Fibroblast of skin of left quadriceps (primary cell): ENCODE measurements at places on chromosomes 11 and 22.

- DNase-seq = peak; percentile 92
Observed at GRCh38 chr11:66418168-66418985, 2.5 kb upstream of the NPAS4 start.

DNA sequence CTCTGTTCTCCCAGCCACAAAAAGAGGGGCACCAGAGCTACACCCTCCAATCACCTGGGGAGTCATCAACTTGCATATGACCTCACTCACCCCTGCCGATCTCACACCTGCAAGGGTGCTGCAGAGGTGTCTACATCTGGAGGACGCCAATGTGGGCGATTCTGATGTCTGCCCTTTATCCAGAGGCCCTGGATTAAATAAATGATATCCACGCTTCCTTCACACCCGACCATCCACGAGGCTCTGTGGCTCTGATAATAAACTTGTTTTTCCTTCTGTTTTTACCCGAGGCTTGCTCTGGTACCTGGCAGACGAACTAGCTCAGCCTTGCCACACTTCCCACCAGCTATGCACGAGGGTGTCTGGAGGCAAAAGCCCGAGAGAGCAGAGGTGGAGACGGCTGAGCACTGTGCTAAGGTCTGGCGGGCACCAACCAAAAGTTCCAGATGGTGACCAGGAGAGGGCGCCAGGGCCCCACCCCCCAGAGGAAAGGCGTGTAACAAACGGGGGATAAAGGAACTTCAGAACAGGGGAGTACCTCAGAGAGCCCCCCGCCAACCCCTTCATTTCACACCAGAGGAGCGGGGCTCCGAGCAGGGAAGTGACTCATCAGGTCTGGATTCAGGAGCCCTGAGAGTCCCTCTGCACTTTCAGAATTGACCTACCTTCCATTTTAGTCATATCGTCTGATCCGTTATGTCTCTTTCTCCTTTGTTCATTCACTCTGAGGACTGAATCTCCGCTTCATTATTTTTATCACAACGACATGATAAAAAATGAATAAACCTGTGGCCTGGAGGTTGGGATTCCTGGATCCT lies 13.5 kb downstream of the SCN3B start:
- no peak for DNase-seq

DNA sequence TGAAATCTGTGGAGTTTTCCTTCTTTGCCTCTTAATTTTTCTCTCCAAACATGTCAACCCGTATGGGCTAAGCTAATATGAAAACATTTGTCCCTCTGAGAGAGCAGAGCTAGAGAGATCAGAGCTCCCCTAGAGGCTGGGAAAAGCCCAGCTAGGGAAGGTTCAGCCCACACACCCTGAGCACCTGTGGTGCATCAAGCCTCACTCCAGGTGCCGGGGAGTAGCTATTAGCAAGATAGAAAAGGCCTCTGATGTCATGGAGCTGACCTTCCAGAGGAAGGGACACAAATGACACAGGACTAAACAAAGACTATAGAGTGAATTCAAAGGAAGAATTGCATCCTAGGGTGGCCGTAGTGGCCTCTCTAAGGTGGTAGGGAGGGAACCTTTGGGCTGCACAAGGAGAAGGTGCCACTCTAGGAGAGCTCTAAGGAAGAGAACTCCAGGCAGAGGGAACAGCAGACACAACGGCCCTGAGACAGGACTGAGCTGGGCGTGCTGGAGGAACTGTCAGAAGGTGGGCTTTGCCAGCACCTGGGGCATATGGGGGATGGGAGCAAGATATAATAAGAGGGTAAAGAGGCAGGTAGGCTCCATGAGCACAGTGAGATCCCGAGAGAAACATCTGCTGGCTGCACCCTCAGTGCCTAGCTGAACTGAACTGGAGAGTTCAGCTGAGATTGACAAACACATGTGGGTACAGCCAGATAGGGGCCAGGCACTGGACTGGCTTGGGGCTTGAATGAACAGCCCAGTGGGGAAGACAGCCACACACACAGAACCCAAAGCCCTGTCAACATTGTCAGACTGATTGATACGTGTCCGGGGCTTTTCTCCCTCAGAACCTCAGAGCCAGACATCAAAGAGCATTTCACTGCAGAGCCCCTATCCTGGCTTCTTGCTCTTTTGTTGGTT lies 65.5 kb upstream of the DRD2 start:
- no peak for DNase-seq

GRCh38 chr11:17915500-17916143 lies 97.2 kb downstream of the SERGEF start:
- DNase-seq = no peak

DNA sequence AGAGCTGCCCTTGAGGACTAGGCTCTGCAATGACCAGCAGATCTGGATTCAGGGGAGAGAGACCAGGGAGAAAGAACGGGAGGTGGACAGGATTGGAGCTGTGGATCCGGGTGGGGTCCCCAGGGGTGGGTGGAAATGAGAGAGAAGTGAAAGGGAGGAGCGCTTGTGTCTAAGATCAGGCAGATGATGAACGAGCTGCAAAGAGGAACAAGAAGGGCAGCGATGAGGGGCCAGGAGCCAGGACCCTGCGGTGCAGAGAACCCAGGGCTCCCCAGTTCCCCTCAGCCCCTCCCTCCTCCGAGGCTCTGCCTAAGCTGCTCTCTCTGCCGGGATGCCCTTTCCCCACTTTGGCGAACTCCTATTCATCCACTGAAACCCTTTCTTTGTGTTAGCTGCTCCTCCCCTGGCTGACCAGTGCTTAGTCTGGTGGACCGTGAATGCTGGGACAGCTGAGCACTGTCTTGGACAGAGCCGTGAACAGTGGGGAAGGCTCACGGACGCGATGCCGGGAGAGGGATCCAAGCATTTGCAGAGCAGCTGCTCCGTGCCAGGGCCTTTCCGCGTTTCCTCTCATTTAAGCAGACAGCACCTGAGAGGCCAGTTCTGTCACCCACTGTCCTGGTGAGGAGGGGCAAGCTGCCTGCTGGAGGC lies 35.9 kb downstream of the SHISAL1 start:
- DNase-seq = no peak

DNA sequence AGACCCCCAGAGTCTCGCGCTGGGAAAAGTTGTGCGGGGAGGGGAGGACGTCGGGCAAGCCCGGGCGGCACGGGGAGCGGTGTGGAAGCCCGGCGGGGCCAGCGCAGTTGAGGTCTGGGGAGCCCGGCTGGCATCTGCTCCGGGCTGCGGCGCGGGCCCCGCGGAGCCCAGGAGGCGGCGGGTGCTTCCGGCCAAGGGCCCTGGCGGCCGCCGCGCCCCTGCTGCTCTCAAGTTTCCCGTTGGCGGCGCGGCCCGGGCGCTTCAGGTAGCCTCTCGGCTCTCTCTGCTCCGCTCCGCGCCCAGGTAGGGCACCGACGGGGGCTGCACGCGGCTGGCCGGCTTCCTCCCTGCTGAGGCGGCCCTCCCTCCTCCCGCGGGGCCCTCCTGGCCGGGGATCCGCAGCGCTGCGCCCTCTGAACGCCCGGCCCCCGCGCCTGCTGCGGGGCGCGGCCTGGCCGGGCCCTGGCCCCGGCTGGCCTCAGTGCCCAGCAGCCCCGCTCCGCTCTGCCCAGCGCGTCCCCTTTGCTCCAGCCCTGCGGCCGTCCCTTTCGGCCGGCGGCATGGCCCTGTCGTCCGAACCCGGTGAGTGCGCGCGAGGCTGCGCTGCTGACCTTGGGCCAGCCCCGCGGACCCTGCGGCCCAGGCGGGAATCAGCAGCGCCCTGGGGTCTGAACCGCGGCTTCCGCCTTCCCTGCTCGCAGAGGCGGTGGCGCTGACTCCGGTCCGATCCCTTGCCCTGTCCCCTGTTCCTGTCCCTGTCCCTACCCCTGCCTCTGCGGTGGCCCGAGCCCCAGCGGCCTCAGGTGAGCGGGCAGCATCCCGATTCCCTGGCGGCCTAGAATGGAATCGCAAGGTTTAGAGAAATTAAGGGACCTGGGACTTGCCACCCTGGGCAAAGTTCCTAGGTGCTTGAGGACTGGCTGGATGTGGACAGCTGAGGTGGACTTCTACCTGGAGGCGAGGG lies 4.3 kb upstream of the AMPD3 start:
- DNase-seq = no peak

DNA sequence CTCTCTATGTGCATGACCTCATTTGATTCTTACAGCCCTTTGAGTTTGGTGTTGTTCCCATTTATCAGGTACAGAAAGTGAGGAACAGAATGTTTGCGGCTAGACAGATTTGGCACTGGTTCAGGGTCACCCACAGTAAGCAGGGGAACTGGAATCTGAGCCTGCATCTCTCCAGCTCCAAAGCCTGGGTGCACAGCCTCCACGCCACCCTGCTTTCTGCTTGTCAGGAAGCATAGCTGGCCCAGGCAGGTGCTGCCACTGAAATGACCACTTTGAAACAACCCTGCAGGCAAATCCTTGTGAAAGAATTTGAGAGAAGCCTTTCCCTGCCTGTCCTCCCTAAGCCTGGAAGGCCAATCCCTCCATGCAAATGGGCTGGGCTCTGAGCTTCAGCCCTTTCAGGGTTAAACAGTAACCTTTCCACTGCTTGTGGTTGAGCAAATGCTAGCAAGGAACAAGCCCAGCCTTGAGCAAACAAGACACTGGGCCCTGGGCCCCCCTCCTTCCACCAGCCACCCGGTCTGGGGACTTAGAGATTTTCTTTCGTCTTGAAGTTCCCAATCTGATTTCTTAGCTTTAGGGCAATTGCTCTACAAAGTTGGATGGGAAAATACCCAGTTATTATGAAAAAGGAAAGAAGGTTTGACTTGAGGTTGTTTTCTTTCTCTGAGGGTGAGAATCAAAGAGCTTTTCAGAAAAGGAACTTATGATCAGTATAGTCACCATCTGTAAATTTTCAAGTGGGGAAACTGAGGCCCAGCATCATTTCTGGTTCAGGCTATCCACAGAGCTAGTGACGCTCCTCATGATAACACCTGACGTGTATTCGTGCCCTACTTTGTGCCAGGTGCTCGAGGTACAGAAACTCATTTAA lies 19.4 kb downstream of the EHF start:
- DNase-seq = no peak

- no peak for DNase-seq
Observed at GRCh38 chr11:112457532-112457931, 196.9 kb upstream of the PLET1 start.

DNA sequence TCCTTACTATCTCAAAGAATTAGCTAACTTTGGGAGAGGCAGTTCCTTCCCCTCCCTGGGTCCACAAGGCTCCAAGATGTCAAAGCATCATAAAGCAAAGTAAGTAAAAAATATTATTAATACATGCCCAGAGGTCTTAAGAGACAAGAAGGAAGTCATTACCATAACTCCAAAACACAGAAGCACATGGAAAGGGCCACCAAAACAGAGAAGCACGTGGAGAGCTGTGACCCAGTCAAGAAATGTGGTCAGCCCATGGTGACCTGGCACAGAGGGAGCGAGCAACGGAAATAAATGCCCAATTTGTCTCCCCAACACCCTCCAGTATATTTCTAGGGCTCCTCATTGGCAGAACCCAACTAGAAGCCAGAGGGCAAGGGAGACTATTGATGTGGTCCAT lies 277.5 kb upstream of the API5 start:
- DNase-seq = no peak

- DNase-seq = no peak
Observed at GRCh38 chr11:48066881-48067800, 86.8 kb downstream of the PTPRJ start.

DNA sequence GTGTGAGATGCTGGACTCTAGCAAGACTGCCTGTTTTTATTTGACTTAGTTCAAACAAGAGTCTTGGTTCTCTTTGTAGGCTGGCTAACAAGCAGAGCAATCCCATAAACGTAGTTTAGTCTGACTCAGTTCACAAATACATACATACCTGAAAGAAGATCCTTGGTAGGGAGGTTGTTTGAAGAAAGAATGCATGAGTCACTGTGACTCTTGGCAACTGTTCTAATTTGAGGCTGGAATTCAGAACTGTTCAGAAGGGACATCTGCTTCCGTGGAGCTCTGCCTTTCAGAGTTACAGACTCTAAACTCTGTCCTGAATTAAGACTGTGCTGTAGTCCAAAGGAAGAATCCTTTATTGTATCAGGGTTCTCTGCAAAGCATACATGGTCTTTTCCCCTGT lies 32.2 kb downstream of the C2CD3 start:
- peak; percentile 97 for DNase-seq

DNA sequence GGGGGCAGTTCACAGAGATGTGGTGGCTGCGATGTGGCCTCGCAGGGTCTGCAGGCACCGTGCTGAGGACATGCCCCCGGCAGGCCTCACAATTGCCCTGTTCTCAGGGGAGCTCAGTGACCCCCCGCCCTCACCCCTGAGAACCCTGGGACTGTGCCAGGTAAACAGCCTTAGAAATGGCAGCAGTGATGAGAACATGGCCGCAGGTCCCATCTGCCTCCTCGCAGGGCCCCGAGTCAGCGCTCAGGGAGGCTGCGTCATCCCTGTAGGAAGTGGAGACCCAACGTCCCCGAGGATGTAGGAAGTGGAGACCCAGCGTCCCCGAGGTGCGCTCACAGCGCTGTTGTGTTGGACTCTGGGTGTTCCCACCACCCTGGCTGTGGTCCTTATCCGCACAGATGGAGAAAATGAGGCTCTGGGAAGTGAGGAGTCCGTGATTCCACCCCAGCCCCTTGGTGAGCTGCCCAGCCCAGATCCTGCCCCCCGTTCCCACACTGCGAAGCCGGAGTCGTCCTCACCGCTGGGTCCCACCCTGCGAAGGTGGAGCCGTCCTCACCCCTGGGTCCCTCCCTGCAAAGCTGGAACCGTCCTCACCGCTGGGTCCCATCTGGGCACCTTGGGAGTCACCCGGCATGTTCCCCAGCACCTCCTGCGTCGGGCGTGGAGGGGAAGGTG lies 1086.8 kb downstream of the BRD1 start:
- DNase-seq = no peak

DNA sequence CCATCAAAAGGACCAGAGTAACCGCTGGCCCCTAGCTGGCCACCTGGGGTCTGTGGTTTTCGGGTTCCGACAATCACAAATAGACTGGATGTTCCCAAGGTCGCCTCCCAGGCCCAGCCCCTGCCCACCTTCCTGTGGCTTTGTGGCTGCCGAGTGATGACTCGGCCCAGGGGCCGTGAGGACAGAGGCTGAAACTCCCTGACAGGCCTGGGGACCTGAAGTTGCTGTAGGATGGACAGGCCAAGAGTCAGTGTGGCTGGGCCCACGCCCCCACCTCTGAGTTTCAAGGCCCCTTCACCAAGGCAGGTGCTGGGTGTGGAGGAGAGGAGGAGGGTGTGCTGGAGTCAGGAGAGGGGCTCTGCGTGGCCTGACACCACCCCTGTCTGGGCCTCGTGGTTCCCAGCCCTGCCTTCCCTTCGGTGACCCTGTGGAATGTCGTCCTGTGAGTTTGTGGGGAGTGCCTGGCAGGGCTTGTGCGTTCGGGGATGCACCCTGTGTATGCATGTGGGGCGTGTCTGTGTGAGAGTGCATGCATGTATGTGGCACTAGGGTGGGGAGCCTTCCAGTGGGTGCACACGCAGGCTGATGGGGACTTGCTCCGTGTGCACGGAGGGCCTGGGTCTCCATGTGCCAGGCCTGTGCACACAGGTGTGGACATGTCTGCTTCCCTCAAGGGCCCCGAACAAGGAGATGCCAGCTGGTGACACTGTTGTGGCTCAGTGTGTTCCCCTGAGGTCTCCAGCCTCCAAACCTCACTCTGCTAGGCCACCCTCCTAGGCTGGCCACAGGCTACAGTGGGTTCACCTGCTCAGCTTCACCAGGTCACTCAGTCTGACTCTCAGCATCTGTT lies 8.4 kb upstream of the MGAT3 start:
- no peak for DNase-seq
